ENCODE measurements at places on chromosomes 4 and X.

DNA sequence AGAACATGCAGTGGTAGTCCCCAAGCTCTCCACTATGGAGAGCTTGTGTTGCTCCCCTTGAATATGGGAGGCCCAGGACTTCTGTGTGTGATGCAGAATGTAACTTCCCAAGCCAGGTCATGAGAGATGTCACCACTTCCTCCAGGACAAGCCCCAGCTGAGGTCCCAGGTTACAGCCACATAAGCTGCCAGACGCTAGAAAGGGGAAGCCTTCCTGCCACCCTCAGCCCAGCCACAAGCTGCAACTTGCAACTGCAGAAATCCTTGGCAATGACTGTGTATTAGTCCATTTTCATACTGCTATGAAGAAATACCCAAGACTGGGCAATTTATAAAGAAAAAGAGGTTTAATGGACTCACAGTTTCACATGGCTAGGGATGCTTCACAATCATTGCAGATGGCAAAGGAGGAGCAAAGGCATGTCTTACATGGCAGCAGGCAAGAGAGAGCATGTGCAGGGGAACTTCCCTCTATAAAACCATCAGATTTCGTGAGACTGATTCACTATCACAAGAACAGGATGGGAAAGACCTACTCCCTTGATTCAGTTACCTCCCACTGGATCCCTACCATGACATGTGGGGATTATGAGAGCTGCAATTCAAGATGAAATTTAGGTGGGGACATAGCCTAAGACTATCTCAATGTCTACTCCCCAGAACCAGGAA lies 91.5 kb upstream of the DHX15 start:
- DNase-seq, result no peak

DNA sequence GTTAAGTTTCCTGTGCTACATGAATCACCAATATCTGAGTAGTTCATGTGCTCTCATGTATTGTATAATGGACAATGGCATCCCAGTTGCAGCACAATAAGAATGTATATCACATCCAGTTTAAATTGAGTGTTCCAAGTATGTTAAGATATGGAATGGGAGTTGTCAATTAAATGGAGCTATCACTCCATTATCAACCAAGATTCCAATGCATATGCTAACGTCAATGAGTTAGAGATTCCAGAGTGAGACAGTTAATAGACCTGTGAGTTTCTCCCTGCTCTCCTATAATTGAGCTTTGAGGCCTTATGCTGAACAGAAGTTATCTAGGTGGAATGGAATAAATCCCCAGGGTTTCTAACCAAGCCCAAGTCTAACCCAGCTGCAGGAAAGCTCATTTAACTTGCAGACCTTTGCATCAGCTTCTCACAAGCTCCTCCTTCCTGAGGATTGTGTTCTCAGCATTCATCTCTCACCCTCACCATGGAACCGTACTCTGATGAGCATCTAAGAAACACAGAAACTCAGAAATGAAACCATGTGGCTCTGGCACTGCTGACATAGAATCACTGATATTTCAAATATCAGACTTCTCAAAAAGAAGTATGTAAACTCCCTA lies 84.8 kb downstream of the TIGD2 start:
- peak; percentile 19 for DNase-seq

- no peak for DNase-seq
Observed at GRCh38 chr4:86587381-86588140, 6.6 kb upstream of the PTPN13 start.

DNA sequence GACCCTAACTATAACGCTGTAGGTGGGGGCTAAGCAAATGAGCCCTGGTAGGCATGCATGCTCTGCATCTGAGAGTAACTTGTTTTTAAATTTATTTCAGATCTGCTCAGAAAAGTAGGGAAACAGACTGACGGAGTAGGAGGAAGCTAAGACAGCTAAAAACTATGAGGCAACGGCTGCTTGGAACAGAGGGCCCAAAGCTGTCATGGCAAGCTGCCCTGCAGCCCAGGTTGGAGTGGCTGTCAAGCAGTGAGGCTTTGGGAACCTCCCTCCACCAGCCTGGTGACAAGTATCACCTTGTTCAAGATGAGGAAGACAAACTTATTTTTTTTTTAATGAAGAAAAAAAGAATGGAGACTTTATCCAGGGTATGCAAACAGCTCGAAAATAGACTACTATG lies 439.8 kb downstream of the NLGN4X start:
- DNase-seq, result no peak

GRCh38 chr4:33772582-33772981 lies 2471.7 kb downstream of the ARAP2 start:
- DNase-seq, result no peak

- peak; percentile 66 for DNase-seq
Observed at GRCh38 chr4:15149234-15149838, 147.1 kb downstream of the CPEB2 start.

- DNase-seq, result no peak
Observed at GRCh38 chr4:165609653-165610052, 230.8 kb downstream of the CPE start.

DNA sequence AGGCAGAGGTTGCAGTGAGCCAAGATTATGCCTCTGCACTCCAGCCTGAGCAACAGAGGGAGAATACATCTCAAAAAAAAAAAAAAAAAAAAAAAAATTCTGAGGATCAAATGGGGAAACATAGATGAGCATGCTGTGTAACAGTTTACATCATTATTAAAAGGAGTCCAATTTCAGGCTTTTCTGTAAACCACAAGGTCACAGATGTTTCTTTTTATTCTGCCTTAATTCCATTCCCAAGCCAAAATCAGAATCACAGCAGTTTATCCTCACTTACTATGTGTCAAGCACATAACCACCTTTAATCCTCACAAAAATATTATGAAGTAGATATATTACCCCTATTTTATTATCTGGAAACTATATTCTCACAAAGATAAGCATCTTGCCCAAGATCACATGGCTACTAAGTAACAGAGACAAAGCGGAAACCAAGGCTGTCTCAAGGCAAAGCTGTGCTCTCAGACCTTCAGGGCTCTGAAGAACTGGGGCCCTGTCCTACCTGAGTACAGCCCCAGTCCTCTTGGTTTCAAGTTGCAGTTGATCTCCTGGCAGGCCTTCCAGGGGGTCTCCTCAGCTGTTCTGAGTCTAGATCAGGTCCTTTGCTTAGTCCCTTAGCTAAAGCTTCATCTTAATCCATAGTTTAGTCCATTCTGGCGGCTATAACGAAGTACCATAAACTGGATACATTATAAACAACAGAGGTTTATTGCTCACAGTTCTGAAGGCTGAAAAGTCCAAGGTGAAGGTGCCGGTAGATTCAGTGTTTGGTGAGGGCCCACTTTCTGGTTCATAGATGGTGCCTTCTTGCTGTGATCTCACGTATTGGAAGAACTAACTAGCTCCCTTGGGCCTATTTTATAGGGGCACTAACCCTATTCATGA lies 141.3 kb downstream of the PALLD start:
- no peak for DNase-seq

DNA sequence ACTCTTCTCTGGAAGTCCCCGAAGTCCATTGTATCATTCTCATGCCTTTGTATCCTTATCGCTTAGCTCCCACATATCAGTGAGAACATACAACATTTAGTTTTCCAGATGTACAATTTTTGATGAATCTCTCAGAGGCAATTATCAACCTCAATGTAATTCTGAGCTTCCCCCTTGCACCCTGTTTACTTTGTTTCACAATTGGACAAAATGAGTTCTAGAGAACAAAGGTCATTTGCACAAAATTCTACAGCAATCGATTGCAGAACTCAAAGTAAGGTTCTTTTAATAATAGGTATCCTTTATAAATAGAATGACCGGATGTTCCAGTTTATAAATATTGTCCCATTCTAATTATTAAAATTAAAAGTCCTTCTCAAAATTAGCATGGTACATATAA lies 79.3 kb downstream of the SLC16A2 start:
- DNase-seq, result no peak

DNA sequence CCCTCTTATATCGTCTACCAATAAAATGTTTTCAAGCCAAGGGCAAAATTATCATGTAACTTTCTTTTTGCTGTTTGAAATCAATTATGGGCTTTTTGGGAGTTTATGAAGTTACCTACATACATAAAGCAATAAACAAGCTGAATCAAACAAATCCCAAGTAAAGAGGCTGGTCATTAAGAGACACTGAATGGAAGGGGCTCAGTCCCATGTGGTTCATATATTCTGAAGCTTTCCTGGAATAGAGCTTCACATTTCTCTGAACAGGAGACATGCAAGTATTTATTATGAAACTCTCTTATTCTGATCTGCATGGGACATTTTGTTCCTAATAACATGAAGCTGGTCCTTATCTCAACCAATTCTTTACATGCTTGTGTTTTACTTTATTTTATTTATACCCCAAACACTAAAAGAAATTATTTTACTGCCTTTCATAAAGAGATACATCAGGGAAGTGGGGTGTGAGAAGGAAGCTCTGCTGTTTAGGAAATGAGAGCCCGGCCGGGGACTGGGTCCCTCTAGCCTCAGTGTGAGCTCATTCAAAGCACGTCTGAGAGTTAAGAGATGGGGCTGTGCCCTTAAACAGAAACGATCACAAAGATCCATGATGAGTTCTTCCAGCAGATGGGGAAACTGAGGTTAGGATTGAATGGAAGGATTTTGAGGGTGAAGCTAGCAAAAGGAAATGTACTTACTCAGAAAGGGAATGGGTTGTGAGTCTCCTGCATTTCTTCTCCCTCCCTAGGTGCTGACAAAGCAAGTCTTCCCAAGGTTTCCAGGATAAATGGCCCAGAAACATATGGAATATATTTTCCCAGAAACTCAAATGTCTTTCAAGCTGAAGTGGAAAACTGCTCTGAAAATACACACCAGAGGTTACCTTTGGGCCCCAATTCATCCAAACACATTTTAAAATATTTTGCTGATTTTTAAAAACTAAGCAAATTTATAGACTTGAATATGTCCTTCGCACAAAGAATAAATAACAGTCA lies 93.1 kb upstream of the LNX1 start:
- DNase-seq, result no peak

GRCh38 chrX:151396042-151396824 lies 773 bp upstream of the VMA21 start:
- DNase-seq, result peak; percentile 59

Measured in erythroblast (primary cell).